ENCODE measurements at places on chromosomes 7 and 10.

- DNase-seq = no peak
Observed at GRCh38 chr7:144969787-144970186, 133.9 kb upstream of the TPK1 start.

DNA sequence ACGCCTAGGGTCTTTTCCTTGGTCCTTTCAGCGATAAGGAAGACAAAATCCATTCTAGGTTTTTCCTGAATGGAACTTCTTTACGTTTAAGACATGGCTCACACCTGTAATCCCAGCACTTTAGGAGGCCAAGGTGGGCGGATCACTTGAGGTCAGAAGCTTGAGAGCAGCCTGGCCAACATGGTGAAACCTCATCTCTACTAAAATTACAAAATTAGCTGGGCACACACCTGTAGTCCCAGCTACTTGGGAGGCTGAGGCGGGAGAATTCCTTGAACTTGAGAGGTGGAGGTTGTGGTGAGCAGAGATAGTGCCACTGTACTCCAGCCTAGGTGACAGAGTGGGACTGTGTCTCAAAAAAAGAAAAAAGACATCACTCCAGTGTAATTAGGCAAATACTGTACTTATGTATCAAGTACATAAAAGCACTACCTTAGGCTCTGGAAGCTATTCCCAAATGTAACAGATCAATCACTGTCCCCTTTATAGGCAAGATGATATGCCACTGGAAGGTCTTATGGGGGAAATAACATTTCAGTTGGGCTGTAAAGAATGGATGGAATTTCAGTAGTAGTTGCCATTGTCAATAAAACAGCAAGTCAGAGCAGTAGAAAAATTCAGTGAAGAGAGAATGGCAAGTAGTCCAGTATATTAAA lies 5.7 kb downstream of the STK17A start:
- DNase-seq = no peak

DNA sequence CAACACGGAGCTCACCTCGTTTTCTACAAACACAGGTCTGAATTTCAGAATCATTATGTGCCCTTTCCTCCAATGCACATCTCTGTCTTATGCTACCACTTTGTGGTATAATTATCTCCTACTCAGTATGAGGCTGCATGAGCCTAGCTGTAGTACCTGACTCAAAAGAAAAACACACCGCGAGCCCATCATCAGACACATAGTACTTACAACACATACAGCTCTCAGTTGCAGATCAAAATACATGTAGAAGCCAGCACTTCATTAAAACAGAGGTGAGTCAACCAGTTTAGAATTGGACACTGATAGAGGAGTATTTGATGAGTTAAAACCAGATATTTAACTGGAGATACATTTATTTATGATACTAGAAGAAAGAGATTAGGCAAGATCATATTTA lies 1.4 kb upstream of the RTKN2 start:
- DNase-seq = no peak

GRCh38 chr10:86058964-86059363 lies 307.6 kb downstream of the GRID1 start:
- no peak for DNase-seq

DNA sequence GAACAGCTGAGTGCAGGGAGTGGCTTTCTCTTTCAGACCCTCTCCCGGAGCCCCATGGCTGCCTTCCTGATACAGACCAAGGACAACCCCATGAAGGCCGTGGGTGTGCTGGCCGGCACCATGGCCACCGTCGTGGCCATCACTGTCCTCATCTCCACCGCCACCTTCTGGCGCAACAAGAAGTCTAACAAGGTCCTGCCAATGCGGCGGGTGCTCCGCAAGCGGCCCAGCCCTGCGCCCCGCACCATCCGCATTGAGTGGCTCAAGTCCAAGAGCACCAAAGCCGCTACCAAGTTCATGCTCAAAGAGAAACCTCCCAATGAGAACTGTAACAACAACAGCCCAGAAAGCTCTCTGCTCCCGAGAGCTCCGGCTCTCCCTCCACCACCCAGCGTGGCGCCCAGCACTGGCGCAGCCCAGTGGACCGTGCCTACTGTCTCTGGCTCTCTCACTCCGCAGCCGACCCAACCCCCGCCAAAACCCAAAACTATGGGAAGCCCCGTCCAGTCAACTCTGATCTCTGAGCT lies 11.2 kb downstream of the LRIT2 start:
- DNase-seq = no peak

GRCh38 chr7:134632937-134633540 lies 13.6 kb upstream of the BPGM start:
- no peak for DNase-seq

DNA sequence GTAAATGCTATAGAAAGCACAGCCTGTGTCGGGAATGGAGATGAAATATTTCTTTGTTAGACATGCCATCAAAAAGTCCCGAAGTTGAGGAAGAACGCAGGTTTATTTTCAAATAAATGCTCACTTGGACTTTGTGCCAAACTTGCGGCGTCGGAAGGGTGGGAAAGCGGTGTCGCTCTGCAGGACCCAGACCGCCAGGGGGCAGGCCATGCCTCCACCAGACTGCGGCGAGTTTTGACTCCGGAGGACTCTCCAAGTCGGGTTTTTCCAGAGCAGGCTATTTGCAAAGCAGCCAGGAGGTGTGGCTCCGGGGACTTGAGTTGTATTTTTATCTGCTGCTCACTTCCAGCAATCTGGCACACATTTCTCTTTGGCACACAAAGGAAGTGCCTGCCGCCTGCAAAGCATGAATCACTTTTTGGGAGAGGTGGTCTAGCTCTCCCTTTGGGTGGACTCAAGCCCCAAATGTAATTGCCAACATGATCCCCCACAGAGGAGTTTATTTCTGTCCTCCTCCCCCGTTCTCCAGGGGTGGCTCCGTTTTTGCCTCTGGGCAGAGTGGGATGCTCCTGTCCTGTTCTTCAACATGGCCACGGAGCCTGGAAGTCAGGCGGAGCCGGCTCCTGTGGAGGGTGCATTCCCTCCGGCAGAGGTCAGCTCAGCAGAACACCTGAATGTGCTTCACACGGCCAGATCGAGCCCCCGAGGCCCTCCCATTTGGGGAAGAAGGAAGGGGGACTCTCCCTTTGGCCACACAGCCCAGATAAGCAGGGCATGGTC lies 82.3 kb upstream of the GPR26 start:
- DNase-seq = peak; percentile 76

GRCh38 chr10:18456984-18457383 lies 194.4 kb downstream of the NSUN6 start:
- DNase-seq = no peak

DNA sequence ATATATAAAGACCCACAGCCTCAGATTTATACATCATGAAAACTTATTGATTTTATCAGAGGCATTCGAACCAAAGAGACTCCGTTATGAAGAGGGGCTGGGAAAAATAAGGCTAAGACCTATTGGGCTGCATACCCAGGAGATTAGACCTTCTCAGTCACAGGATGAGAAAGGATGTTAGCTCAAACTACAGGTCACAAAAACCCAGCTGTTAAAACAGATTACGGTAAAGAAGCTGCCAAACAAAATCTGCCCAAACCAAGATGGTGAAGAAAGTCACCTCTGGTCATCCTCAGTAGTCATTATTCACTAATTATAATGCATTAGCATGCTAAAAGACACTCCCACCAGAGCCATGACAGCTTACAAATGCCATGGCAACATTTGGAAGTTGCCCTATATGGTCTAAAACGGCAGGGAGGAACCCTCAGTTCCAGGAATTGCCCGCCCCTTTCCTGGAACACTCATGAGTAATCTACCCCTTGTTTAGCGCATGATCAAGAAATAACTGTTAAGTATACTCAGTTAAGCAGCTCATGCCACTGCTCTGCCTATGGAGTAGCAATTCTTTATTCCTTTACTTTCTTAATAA lies 362.5 kb upstream of the PCDH15 start:
- DNase-seq = no peak

DNA sequence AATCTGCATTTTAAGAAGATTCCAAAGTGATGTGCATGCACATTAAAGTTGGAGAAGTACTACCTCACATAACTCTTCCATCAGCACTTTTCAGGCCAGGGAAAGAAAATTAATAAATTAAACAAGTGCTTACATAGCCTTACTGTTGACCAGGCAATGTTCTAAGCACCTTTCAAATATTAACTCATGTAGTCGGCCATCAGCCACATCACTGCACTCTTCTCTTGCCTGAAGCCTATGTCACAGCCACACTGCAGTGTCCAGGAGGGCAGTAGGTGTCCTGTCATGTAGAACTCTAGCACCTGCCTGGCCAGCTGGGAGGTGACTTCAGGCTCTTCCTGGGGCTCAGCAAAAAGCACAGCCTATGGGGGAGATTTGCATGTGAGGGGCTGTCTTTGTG lies 71.5 kb downstream of the CDK1 start:
- no peak for DNase-seq

GRCh38 chr7:50507898-50508470 lies 57.2 kb downstream of the DDC start:
- no peak for DNase-seq

DNA sequence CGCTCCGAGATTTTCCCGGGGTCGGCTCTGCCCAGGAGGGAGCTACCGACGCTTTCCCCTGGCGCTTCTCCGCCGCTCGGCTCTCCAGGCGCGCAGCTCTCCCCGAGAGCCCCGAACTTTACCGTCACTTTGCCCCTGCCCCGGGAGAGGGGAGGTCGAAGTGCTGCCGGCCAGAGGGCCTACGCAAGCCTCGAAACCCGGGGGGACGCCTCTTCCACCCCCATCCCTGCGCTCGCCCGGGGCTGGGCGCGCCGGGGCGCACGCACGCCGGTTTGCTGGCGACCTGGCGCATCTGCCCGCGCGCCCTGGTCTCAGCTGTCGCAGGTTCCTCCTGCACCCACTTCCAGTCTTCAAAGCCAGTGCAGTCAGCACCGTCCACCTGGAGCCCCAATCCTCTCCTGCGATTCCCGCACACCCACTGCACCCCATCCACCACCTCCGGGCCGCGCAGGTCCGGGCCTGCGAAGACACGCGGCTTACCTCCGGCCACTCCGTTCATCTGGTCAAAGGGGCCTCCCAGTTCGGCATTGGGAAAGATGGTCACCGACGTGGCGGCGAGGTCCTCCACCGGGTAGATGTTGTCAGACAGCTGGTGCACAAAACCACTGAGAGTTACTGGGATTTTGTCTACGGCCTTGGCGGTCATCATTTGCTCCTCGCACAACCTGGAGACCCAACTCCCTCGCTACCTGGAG lies 638 bp downstream of the EGR2 start:
- DNase-seq = no peak

- DNase-seq = no peak
Observed at GRCh38 chr7:104655592-104655991, 327.2 kb downstream of the LHFPL3 start.

- no peak for DNase-seq
Observed at GRCh38 chr7:82163586-82163985, 280.0 kb downstream of the CACNA2D1 start.

- DNase-seq = no peak
Observed at GRCh38 chr7:86660950-86661462, 17.3 kb downstream of the GRM3 start.

- no peak for DNase-seq
Observed at GRCh38 chr7:45872116-45873034, 507 bp downstream of the CCDC201 start.

DNA sequence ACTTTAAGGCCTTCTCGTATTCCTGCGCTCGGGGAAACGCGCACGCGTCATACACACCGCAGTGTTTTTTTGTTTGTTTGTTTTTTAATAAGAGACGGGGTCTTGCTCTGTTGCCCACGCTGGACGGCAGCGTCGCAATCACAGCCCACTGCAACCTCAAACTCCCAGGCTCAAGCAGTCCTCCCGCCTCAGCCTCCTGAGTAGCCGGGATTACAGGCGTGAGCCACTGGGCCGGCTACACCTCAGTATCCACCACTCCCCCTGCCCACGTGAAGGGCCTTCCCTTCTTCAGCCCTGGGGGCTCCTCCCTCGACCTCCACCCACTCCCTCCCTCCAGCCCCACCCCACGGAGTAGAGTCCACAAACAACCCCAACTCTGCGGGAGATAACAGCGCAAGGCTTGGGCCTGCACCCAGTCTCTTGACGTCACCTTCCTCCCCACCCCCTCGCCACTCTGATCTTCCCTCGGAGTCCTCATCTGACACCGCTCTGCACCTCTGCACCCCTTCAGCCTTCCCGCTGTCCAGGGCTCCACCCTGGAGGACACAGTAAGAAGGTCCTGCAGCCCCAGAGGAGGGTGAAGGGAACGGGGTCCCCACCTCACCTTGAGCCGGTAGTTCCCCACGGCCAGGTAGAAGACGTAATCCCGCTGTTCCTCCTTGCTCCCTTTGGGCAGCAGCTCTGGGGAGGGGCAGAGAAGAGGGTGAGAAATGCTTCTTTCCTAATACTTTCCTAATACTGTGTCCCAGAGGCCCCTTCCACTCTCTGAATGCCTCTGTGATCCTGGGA lies 2.8 kb upstream of the CLDN15 start:
- no peak for DNase-seq

DNA sequence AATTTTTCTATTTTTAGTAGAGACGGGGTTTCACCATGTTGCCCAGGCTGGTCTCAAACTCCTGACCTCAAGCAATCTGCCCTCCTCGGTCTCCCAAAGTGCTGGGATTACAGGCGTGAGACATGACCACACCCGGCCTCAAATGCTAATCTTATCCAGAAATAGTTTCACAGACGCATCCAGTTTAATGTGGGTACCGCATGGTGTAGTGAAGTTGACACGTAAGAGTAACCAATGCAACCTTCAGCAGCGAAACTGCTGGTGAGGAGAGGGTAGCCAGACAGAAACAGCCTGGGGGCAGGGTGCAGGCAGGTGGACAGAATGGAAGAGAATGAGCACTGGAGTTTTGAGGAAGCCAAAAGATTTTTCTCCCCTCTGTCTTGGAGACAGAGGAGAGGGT lies 63.5 kb upstream of the FAM180A start:
- no peak for DNase-seq

DNA sequence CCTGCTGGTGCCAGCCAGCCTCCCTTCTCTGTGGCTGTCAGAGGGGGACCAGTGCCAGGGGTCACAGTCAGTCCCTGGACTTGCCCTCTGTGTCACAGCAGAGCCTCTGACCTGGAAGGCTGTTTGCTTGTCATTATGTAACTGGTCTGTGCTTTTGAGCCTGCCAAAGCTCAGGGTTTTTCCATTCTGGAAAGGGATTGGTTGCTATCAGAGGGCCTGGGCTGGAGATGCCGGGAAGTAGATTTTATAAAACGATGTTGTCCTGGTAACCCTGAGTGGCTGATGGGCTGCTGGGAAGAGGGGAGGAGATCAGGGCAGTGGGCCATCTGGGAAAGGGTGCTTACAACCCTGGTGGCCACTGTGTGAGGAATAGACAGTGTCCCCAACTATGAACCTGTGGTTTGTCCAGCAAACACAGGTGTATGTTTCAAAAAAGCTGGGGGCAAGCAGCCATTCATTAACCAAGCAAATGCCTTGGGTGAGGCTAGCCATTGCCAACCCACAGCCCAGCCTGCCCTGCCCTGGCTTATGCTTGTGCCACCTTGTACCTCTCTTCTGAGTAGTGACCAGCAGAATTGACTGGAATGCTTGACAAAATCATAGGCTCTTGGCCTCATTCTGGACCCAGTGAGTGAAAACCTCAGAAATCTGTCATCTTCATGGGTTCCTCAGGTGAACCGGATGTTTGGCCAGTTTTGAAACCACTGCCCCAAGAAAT lies 21.6 kb downstream of the SFTPD start:
- DNase-seq = peak; percentile 68

GRCh38 chr10:43215758-43216455 lies 51.0 kb downstream of the RASGEF1A start:
- no peak for DNase-seq
